ENCODE measurements at places on chromosomes 1 and 21.

GRCh38 chr1:219565921-219566320 is 47.0 kb downstream of the ZC3H11B start:
- DNase-seq: no peak

DNA sequence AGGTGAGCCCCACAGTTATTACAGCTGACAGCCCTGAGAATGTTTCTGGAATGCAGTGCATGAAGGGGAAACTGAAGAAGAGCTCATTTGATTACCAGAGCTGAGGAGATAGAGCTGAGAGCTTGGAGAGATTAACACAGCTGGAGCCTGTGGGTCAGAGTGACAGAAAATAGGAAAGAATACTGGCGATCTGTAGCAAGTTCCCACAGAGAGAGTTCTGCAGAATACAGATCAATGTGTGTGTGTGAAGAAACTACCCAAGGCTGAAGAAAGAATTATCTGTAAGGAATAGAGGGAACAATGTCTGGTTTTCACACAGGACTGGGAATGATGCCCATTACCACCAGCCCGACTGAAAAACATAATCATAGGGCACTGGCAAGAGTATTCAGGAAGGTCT is 103.6 kb upstream of the SNX7 start:
- no peak for DNase-seq

GRCh38 chr21:44730028-44730395 is 18.6 kb upstream of the TSPEAR start:
- DNase-seq: no peak

DNA sequence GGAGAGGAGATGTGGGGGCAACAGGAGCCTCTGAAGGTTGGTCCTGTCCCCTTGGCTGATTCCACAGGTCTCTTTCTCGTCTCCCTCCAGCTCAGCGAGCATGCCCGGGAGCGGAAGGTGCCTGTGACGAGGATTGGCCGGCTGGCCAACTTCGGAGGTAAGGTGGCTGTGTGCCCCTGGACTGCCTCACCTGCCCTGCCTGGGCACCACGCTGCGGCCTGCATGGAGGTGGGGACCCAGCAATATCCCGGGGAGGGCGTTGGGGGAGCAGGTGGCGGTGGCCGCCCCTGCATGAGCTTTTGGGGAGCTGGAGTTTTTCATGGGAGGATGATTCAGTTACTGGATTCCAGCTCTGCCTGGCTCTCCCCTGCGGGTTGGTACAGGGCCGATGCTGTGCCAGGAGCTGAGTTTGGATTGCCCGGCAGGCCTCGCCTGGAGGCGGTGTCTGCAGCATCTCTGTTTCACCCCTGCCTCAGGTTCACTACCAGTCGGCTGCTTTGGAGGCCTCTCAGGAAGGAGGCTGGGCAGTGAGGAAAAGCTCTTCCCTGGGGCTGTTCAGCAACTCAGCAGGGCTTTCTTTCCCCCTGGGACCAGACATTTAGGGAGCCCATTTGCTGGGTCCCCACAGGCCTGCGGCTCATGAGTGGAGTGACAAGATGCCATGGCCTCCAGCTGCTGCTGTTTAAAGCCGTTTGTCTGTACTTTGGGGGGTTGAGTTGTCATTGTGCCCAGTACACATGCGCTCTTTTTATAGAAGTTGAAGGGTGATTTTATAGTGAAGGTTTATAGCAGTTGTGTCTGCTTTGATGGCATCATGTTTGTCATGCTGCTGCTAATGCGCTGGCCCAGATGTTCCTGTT is 25.7 kb downstream of the COQ8A start:
- no peak for DNase-seq

GRCh38 chr1:184820218-184820750 is 65.6 kb upstream of the EDEM3 start:
- no peak for DNase-seq

- no peak for DNase-seq
Measured at GRCh38 chr1:67118646-67119045, 16.1 kb downstream of the C1orf141 start.

- DNase-seq: no peak
Measured at GRCh38 chr1:111735321-111735720, 3.9 kb downstream of the INKA2 start.

GRCh38 chr21:28089599-28090441 is 902.9 kb downstream of the LTN1 start:
- no peak for DNase-seq

GRCh38 chr1:228515200-228515834 is 28.1 kb downstream of the RNF187 start:
- no peak for DNase-seq

DNA sequence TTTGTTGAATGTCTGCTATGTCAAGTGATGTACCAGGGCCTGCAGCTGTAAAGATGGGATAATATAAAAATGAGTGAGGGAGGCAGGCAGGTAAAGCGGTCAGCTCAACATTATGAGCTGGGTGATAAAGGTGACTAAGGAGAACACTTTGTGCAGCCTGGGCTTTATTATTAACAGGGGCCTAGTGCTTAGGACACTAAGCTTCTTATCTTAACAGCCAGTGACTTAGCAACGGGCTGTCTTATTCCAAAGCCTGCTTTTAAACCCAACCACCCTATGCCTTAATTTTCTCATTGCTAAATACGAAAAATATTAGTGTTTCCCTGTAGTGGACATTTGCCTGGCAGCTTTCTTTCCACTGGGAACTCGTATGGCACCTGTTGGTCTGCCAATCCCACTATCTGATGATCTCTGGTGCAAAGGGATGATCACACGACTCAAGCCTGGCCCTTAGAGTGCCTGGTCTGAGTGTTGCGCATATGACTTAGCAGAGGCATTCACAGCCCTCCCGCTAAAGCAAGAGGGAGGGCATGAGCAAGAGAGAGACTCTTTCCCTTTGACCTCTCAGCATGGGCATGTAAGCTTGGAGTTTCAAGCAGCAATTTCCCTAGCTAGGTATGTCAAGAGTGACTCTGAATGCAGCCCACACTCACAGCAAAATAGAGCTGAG is 98.6 kb upstream of the PAPPA2 start:
- DNase-seq: no peak

DNA sequence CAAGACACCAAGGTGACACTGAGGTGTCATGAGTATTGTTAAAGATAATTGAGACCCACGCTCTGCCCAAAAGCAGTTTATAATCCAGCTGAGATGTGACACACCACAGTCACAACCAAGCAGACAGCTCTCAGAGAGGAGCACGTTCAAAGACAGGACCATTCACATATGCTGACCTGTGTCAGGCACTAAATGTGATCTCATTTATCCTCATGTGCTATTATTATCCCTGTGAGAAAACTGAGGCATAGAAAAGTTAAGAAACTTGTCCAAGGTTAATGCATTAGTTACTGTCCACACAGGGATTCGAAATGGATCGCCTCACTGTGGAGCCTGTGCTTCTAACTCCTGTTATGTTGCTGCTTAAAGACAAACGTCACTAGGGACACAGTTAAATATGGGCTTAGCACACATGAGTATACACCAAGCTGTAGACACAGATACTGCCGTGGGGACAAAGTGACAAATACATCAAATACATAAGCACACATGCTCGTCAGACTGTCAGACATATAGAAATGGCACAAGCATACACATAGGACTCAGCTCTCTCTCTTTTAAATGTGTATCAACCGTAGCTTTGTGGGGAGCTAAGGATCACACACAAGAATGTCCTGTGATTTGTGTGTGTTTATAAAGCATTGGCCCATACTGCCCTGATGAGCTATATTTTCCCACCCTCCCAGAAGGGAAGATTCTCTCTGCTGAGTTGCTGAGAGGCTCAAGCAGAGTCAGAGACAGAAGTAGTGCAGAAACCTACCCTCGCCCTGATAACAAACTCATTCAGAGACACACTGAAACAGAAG is 3.5 kb upstream of the IGSF8 start:
- DNase-seq: no peak

DNA sequence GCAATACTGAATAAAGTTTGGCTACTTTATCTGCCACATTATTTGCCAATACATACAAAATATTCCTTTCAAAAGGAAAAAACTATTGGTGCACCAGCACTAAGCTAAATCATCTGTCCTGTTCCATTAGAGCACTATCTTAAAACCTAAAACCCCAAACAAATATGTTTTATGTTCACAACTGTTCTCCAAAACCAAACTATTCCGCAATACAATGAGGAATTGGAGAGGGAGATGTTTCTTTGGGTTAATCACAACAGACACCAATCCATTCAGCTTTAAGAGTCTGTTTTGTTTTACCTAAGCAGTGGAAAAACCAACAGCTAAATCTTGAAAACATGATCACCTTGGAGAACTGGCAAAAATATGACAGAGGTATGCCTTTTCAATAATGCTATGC is 85.1 kb downstream of the ZNF644 start:
- DNase-seq: no peak

Measured in stimulated activated CD8-positive, alpha-beta memory T cell treated with anti-CD3 and anti-CD28 coated beads, Interleukin-4, amount 100 ng/mL, for 1 hour (primary cell).